ENCODE measurements at places on chromosomes 1 and 21.

DNA sequence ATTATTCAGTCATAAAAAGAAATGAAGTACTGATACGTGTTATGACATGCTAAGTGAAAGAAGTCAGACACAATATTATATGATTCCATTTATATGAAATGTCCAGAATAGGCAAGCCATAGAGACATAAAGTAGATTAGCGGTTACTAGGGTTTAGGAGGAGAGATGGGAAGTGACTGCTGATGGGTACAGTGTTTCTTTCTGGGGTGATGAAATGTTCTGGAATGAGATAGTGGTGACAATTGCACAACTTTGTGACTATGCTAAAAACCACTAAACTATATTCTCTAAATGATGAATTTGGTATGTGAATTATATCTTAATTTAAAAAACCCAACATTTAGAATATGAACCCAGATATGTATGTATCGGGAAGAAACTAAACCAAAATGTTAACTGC, 27.6 kb downstream of the IPP start:
- DNase-seq = no peak

GRCh38 chr1:101314244-101314643, 77.4 kb downstream of the S1PR1 start:
- peak; percentile 70 for DNase-seq

DNA sequence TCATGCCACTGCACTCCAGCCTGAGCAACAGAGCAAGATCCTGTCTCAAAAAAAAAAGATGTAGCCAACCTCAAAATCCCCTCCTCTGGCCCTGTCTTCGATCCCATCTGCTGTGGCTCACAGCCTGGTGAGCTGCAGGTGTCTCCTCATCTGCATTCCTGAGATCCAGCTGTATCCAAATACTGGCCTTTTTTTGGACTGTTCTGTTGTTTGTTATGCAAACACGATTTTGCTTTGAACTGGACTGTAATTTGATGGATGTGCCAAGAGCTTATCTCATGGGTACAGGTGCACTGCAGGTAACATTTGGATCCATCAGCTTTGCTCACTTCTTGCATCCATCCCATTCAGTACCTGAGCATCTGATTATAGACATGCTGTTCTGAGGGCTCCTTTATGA, 14.1 kb upstream of the FAM43B start:
- DNase-seq = no peak

DNA sequence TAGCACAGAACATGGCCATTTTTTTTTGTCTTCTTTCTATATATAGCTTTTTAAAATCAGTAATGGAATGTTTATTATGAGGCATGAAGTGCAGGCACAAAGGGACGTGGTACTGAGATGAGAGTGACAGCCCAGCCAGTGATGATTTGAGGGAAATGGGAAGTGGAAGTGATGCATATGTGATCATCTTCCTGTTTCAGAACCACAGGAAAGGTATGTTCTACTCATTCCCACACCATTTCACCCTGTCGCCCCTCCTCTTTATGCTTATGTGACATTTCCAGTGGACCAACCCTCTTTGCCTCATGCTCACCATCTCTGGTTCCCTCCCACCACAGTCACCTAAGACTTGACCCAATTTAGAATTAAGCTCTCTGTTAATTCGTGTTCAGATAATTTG, 24.3 kb downstream of the PTGS2 start:
- no peak for DNase-seq

GRCh38 chr1:151146072-151146411, 389 bp downstream of the SEMA6C start:
- no peak for DNase-seq

GRCh38 chr1:85611856-85612255, 31.3 kb downstream of the CCN1 start:
- DNase-seq = no peak

GRCh38 chr21:45104560-45104959, 30.2 kb downstream of the ADARB1 start:
- DNase-seq = peak; percentile 76

DNA sequence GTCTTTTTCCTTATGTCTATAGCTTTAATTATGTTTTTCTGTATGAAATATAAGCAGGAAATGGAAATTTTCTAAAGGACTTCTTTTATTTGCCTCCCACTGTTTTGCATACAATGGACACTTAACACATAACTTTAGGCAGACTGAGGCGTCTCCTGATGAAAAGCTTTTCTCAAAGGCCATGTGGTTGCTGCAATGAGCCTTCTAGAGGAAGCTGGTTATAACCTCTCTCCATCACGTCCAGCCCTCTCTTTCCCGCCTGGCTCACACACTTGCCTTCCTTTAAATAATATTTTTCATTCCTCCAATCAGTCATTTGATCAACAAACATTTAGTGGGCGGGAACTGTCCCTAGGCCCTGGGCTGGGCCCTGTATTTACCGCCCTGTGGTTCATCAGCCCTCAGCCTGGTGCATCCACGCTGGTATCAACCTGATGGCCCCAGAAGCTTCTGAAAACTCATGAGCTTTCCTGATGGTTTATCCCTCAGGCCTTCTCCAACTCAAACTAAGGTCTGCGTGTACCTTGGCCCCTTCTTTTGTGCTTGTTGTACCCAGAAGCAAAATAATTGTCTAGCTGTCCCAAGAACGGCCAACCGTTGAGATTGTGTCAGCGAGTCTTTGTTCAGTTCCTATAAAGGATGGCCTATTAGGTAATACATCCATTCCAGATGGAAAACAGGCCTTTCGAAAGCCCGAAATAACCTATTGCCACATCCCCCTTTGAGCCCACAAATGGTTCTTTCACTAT, 75.3 kb upstream of the LYST start:
- no peak for DNase-seq

- DNase-seq = no peak
Observed at GRCh38 chr1:44208226-44208625, 5.0 kb upstream of the DMAP1 start.

DNA sequence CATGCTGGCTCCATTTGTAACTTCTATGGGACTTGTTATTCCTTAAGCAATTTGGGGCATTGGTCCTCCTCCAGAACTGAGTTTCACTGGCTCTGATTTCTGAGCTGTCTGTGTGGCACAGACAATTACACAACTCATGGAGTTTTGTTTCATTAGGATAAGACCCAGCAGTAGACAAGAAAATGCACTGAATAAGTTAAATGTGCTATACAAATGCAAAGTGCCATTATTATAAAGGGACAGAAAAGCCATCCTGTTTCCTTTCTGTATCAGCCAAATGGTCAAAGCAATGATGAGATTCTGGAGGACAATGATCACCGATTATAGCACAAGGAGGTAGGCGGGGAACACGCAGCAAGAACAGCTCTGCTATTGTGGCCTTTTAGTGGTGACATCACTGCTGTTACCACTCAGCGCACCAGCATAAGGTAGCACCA, 81.9 kb downstream of the CNIH3 start:
- DNase-seq = no peak

DNA sequence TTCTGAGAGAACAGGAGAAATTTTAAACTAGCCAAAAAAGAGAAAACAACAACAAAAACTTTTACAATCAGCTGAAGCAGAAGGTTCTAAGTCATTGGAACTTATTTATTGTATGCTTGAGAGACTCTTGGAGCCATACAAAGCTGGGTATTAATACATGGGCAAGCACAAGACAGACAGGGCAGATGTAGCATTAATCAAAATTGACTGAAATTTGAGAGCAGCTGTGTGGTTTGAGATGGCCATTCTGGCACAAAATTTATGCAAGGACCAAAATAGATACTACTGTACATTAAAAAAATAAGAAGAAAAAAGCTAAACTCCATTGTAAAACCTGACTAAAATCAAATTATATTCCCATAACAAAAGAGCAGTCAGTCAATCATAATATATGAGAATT, 892.5 kb downstream of the PLA2G4A start:
- no peak for DNase-seq

DNA sequence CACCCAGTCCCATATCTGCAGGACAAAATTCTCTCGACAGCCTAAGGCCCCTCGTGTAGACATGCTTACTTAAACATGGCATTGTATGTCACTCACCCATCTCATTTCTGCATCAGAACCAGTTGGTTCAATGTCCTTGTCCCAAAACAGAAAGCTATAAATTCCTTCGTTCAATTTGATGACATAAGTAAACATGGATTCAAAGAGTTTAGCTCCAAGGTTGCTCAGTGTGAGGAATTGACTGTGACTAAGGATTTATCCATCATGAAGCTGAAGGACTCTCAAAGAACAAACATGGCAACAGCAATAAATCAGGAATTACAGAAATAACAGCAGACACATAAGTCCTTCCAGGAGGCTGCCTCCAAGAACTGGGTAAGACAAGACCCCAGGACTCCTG, 237.2 kb downstream of the TOMM20 start:
- DNase-seq = no peak

GRCh38 chr1:57124768-57125446, 159.1 kb upstream of the C8B start:
- DNase-seq = no peak

DNA sequence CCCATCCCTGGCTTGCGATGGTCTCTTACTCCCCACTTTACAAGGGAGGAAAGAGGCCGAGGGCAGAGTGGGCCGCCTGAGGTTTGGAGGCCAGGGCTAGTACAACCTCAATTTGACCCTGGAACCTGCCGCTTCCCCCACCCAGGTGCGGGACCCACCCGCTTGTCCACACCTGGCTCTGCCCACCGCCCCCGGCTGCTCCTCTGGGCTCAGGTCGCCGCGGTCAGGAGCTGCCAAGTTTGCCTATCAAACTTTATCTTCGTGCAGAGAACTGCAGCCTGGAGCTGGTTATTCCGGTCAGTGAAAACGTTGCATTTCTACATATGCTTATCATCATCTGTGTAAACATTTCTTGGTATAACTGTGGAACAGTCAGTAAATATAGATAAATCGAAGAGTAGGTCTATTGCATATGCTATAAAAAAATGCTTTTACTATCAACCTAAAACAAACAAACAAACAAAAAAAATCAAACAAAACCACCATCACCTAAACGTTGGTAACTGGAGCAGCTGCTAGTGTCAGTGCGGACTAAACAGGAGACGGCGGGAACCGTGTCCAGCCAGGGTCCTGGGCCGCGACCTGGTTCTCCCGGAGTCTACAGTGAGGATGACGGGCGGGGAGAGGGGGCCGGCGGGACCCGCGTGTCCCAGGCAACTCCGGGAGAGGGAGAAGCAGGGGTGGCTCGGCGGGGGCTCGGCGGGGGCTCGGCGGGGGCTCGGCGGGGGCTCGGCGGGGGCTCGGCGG, 906 bp upstream of the ADARB1 start:
- DNase-seq = peak; percentile 60

DNA sequence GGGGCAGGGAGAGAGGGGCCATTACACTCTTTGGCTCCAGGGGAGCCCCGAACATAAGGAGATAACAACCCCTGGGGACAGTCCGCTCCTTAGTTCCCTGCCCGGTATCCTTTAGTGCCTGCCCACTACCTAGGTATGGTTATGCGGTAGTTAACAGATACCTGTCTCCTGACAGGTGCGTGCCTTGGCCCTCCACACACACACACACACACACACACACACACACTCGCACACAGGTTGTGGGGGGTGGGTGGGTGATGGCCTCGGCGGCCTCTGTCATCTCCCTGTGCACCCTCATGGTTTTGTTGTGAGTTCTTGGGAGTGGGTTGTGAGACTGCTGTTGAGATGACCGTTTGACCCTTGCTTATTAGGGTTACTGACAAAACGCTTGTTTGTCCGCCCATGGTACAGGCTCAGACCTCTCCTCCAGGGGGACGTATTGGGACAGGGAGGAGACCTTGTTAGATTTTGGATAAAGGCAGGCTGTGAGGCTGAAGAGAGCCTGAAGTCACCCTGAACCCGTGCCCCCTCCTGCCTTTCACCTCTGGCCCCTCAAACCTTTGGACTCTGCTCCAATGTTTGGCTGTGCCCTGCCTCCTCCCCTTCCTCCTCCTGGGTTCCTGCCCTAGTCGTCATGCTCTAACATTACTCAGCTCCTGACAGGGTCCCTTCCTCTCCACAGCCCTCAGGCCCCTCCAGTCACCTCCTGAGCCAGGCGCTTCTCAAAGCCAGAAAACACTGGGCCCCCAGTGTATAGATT, 979 bp downstream of the RASSF5 start:
- no peak for DNase-seq

- no peak for DNase-seq
Observed at GRCh38 chr1:46404482-46405196, 10.5 kb downstream of the FAAH start.

DNA sequence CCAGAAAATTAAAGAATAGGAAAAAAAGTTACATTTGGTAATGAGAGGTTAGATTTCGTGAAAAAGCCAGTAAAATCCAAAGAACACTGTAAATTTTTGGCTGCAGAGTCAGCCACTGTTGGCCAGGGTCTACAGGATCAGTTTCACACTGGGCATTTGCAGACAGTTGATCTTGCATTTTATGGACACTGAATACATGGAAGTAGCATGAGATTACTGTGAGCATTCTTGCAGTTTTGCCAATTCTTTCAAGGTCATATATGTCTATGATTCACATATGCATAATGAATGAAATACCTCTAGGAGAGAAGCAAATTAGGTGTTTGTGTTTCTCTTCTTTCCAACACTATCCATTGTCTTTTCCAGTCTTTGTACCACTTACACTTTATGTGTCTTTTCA, 200.8 kb upstream of the DPYD start:
- DNase-seq = no peak

DNA sequence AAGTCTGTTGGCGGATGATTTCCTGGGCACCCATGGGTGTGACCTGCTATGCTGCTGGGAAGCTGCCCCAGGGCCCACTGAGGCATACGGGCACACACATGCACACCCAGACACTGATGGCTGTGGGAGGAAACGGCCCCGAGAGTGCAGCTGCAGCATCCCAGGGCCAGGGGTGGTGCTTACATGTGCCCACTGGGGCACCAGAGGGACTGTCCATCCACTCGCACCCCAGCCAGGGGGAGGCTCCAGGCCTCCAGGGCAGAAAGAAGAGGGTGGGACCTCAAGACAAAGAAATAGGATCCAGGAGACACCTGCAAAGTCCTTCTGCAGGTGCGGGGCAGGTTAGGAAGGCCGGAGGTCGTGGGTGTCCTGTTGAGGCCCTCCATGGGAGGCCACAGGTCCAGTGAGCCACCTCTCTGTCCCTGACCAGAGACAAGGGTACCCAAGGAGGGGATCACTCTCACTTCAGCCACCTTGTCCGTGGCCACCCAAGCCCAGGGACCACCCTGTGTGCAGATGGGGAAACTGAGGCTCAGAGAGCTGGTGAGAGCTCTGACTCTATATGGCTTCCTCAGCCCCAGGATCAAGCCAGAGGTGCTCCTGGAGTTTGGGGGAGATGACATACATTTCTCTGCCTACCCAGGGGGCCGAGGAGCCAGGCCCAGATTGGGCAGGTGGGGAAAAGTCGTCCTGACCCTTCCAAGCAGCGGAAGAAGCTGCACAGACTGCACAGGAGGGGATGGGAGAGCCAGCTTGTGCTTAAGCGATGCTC, 57.1 kb downstream of the WNT9A start:
- peak; percentile 59 for DNase-seq

DNA sequence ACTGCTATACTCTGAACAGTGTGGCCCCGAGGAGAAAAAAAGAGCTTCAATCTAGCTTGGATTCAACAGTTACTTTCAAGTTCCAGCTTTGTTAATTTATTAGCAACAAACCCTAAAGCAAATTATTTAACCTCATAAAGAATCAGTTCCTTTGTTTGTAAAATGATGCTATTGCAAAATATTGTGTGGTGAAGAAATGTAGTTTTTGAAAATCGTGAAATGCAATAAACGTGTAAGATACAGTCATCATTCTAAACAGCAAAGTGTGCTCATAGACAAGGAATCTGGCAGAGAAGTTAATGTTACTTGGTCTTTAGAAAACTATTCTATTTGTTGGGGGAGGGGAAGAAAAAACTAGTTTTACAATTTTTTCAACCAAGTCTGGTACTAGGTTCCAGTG, 297.6 kb upstream of the ADGRL4 start:
- no peak for DNase-seq

GRCh38 chr1:26723013-26723991, 27.5 kb downstream of the ARID1A start:
- peak; percentile 81 for DNase-seq

GRCh38 chr1:23216771-23217420, 406 bp downstream of the HTR1D start:
- DNase-seq = peak; percentile 70
